Fibroblast of skin of left quadriceps (primary cell): ENCODE measurements at places on chromosomes 6 and 20.
A peak's percentile ranks its signal among the peaks of the same experiment; 100 is the strongest.

- no peak for DNase-seq
Measured at GRCh38 chr6:82038631-82039030, 208.9 kb downstream of the IBTK start.

DNA sequence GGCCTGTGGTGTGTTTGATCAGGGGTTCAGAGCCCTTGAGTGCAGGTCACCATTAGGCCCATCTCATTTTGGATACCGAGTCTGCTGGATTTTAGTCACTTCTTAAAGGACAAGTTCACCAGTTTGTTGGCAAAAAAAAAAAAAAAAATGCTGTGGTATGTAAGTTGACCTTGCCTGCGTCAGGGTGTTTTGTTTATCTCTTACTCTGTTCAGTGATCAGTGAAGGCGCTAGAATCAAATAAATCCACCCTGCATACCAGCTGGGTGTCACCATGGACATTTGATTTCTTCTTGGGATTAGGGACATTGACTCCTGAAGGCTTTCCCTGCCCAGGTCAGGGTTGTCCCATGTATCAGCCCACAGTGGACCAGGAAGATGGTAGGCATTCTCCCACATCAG lies 6.7 kb downstream of the SMOC2 start:
- DNase-seq = no peak

DNA sequence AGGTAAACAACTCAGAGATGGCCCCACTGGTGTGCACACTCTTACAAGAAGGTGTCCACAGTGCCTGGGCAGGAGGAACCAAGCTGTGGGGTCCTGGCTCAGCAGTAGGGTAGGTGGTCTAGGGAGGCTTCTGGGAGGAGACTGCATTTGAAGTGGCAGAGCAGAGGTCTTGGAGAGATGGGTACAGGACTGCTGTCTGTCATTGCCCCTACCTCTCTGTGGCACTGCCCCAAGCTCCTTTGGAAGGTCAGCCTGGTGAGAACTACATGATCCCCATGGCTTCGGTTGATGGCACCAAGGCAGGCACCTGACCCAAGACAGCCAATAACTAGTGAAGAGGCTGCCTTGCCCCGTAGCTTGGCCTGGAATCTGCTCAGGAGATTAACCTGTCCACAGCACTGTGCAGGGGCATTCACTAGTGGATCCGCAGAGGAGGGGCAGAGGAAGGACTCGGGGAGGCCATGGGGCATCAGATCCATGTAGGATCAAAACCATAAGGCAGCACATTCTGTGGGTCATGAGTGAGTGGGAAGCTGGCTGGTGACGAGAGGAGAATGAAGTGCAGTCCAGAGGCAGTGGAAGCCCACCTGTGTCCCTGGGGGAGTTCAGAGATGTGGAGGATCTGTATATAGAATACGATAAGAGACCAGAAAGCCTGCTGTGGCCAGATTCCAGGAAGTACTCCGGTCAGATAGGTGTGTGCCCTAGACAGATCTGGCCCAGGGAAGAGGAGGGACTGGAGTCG lies 162.0 kb downstream of the GRM4 start:
- no peak for DNase-seq

DNA sequence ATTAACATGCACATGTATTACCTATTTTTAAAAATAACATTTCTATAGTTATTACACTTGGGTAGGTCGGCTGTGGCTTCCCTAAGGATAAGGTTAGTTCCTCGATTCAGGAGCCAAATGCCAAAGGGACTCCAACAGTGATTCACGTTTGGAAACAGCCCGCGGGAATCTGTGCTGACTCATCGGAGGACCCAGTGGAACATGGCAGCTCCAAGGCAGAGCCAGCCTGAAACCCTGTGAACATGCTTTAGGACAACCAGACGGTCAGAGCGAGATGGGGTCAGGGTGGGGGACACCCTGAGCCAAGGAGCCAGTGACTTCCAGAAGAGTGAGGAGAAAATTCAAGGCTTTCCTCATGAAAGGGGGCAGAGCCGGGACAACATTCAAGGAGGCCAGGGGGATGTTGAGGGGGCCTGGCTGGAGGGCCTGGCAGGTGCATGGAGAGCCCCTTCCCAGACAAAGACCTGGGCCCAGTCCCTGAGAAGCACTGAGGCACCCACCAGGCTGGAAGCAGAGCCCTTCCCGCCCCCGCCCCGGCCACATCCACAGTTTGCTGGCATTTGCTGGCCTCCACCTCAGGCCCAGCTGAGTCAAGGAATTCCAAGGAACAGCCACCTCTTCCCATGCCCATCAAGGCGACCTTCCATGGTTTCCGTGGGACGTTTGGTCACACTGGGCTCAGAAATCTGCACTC lies 133.2 kb downstream of the SNX5 start:
- DNase-seq = peak; percentile 36

DNA sequence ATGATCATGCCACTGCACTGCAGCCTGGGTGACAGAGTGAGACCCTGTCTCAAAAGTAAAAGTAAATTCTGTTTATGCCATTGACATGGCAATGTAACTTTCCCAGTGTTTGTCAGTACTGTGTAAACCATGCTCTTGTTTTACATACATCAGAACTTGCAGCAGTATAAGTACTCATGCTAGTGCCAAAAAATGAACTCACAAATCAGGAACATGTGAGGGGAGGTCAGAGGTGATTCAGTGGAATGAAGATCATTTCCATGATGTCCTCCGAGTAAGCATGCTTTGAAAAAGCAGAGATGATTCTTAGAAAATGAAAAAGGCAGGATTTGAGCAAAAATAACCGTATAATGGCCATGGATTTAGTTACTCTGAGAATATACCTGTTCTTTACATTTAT lies 81.9 kb downstream of the ANKS1A start:
- DNase-seq = peak; percentile 83

DNA sequence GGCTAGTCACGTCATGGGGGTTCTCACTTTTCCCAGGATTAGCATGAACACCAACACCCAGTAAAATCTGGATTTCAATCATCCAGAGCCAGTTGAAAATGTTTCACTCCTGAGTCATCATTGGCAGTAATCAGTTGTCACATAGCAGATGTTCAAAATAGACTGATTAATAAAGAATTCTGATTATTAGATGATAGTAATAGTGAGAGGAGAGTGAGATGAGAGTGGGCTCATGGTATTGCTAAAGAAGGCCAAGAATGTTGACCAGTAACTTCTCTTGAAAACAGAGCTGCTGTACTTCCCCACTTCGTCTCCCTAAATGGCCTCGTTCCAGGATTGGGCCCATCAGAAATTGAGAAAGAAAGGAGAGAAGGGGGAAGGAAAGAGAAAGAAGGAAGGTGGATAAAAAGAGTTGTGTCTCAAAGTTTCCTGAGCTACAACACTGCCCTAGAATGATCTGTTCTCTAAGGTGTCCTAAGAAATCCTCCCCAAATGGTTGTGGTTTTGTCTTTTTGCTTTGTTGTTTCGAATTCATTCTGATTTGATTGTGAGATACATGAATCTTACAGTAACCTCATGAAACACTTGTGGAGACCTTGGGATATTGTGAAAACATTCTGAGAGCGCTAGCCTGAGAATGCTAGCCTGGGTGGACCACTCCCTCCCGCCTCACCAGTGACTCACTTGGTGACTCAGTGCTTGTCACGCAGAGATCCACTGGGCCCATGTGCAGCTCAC lies 502.2 kb upstream of the JARID2 start:
- DNase-seq = peak; percentile 92

GRCh38 chr20:23235173-23236027 lies 115.2 kb upstream of the NXT1 start:
- no peak for DNase-seq

DNA sequence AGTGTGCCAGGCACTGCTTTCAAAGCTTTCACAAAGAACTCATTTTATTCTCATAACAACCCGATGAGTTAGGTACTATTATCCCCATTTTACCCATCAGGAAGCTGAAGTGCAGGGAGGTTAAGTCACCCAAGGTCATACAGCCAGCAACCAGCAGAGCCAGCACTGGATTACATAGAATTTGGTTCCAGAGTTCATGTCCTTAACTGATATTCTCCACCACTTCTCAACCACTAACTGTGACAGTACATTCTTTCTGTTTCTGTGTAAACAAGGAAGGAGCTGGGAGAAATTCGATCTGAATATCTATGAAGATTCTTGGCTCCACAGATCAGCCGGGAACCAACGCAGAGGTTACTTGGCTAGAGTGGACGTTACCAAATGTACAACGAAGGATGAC lies 98.0 kb downstream of the KIF16B start:
- DNase-seq = no peak

- peak; percentile 96 for DNase-seq
Measured at GRCh38 chr20:50980071-50980681, 21.6 kb downstream of the MOCS3 start.

DNA sequence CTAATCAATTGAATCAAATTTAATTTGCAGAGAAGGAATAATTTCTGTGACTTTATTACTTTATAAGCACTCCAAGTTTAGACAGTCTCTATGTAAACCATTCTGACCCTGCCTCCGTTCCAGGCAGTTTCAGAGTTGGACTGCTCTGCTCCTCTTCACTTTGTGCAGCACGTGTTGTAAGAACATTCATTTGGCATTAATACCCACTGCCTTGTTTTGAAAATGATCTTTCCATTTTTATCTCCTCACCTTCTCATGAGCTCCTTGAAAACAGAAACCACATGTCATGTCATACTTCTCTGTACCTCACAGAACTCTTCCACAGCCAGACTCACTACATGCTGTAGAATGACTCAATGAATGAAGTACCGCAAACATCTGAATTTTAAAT lies 25.5 kb downstream of the SLC22A1 start:
- no peak for DNase-seq

DNA sequence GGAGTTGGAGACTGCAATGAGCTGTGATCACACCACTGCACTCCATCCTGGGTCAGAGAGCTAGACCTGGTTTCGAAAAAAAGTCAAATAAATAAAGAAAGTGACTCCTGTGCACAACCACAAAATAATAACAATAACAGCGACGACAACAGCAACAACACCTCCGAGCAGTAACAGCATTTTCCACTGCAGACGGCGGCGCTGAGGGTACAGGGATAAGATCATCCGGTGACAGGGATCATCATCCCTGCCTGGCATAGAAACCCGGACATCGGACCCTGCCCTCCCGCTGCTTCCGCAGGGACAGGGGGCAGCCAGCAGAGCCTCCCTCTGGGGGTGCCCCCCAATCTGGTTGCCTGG lies 11.5 kb downstream of the SRXN1 start:
- DNase-seq = no peak
